ENCODE measurements at places on chromosomes 4 and X. TPM values are rescaled to one million over a fixed set of nuclear protein-coding genes. Genes with fewer than 3 reads are reported as not detected.

ZXDA gene
- total RNA-seq: 8.1 TPM

OTC gene
- total RNA-seq: 0.33 TPM

- peaks cover 100% of the 10 kb centered on the region for H3K36me3 ChIP-seq
- H3K4me1 ChIP-seq: no peaks in the 10 kb centered on the region
- no peak for DNase-seq
- H3K4me3 ChIP-seq: no peak overlapping the region
- no peaks in the 10 kb centered on the region for H3K27me3 ChIP-seq
These were observed 38.8 kb downstream of the SEC31A start for GRCh38 chr4:82851885-82852750.

- no peak overlapping the region for H3K27ac ChIP-seq
- no peak for DNase-seq
- no peaks in the 10 kb centered on the region for H3K36me3 ChIP-seq
- no peaks in the 10 kb centered on the region for H3K4me1 ChIP-seq
These were observed 15.3 kb downstream of the SLC34A2 start for GRCh38 chr4:25670991-25671390.

UNC5C gene
- 1.7 TPM for total RNA-seq

SPIN2A gene
- 0.17 TPM for total RNA-seq

CLOCK gene
- total RNA-seq: 40.6 TPM

GRCh38 chr4:93700571-93700970, 128.0 kb upstream of the ATOH1 start:
- no peak overlapping the region for H3K27ac ChIP-seq
- DNase-seq: no peak
- no peaks in the 10 kb centered on the region for H3K4me1 ChIP-seq
- H3K4me3 ChIP-seq: no peak overlapping the region

- no peak overlapping the region for H3K4me3 ChIP-seq
- H3K27me3 ChIP-seq: no peaks in the 10 kb centered on the region
- no peaks in the 10 kb centered on the region for H3K4me1 ChIP-seq
- H3K27ac ChIP-seq: no peak overlapping the region
These were observed 211.4 kb downstream of the SLIT2 start for GRCh38 chr4:20463176-20463430.

NLRP2B gene
- total RNA-seq: not detected

DNA sequence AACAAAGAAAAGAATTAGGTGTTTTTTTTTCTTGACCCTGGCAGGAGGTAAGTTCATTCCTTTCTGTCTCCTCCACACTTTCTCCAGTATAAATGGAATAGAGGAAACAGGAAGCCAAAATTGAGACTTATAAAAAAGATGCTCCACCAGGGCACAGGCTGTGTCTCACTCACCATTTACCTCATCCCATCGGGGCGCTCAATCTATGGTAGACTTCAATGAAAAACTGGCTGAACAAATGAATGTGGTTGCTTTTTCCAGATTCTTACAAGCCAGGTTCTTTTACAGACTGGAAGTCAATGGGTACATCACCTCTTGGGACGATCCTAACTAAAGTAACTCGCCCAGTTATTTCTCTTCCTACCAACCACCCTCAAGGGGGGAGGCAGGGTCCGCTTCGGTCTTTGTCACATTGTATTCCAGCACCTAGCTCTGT, 685 bp downstream of the COMMD8 start:
- DNase-seq: no peak
- no peaks in the 10 kb centered on the region for H3K36me3 ChIP-seq

- peaks cover 27% of the 10 kb centered on the region for H3K4me1 ChIP-seq
- no peaks in the 10 kb centered on the region for H3K36me3 ChIP-seq
- no peak for DNase-seq
- no peak overlapping the region for H3K27ac ChIP-seq
- H3K4me3 ChIP-seq: no peak overlapping the region
These were observed 3.6 kb downstream of the PSAPL1 start for GRCh38 chr4:7430965-7431695.

DUSP21 gene
- not detected for total RNA-seq

DNA sequence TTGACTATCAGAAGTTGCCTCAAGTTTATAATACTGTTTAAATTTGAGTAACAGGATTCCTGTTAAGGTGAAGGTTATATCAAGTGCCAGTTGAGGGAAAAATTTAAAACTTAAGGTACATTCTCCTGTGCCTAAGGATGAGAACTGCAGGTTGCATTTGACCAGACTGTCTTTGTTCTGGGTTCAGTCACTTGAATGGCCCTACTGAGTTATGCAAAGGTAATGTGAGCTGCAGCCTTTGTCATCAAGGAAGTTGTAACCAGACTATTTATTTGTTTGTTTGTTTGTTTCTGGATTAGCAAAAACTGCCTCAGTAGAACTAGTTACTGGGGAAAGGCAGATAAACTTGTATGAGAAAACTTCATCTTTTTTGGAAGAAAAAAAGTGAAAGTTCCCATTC, 131.9 kb downstream of the ATOH1 start:
- no peak overlapping the region for H3K4me3 ChIP-seq
- no peak for DNase-seq
- H3K4me1 ChIP-seq: no peaks in the 10 kb centered on the region
- H3K36me3 ChIP-seq: no peaks in the 10 kb centered on the region

- no peak overlapping the region for H3K27ac ChIP-seq
- H3K36me3 ChIP-seq: no peaks in the 10 kb centered on the region
- H3K4me1 ChIP-seq: peaks cover 10% of the 10 kb centered on the region
- H3K27me3 ChIP-seq: no peaks in the 10 kb centered on the region
These were observed 35.2 kb downstream of the ARL9 start for GRCh38 chr4:56540826-56541225.

ZNF41 gene
- total RNA-seq: 9.0 TPM

- H3K27ac ChIP-seq: no peak overlapping the region
- no peaks in the 10 kb centered on the region for H3K4me1 ChIP-seq
- no peak for DNase-seq
- H3K27me3 ChIP-seq: no peaks in the 10 kb centered on the region
These were observed 4.6 kb upstream of the LUZP4 start for GRCh38 chrX:115284877-115285276.

GRCh38 chr4:2094545-2094944, 35.4 kb downstream of the NAT8L start:
- H3K27ac ChIP-seq: no peak overlapping the region
- DNase-seq: peak; percentile 42
- H3K27me3 ChIP-seq: no peaks in the 10 kb centered on the region
- no peaks in the 10 kb centered on the region for H3K36me3 ChIP-seq
- H3K4me3 ChIP-seq: no peak overlapping the region

- H3K4me3 ChIP-seq: no peak overlapping the region
- no peaks in the 10 kb centered on the region for H3K27me3 ChIP-seq
- H3K4me1 ChIP-seq: peaks cover 3% of the 10 kb centered on the region
- H3K36me3 ChIP-seq: peaks cover 49% of the 10 kb centered on the region
- no peak for DNase-seq
- no peak overlapping the region for H3K27ac ChIP-seq
These were observed 50.5 kb downstream of the OCRL start for GRCh38 chrX:129590596-129590995.

DNA sequence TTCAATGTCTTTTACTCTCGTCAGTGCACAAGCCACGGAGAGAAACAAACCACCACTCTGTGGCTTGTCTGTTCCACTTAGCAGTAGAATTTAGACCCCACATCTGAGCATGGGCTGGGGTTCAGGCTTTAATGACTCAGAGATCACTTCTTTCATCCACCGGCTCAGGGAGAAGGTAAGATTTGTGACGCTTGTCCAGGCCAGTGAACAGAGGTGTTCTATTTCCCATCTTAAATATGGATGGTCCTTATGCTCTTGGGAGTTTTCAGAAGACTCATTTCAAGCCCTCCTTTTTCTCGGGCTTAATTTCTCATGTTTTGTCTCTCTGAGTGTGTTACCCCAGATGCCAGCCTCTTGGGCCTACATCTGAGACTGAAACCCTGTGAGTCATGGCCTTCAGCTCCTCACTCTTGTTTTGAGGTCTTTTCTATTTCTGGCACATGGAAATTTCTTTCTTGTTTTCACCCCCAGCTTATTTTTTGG, 127.4 kb upstream of the SFRP2 start:
- DNase-seq: no peak
- H3K4me1 ChIP-seq: no peaks in the 10 kb centered on the region
- H3K36me3 ChIP-seq: no peaks in the 10 kb centered on the region
- no peak overlapping the region for H3K27ac ChIP-seq
- no peak overlapping the region for H3K4me3 ChIP-seq
- H3K27me3 ChIP-seq: no peaks in the 10 kb centered on the region

L1CAM gene
- total RNA-seq: 22.4 TPM

DNA sequence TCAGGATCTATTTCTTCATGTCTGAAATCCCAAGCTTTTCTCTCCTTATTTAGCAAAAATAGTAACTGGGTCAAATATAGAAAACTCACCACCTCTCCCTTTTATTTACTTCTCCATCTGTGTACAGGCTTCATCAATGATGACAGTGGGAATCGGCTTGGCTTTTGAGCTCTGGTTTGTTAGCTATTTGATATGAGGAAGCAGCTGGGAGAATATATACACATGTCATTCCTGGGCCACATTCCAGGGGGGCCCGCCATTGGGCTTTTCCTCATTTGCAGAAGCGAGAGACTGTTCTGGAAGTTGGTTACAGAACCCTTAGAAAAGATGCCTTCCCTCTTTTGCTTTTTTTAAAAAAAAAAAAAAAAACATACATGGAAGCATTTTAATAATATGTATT, 107.4 kb upstream of the F9 start:
- no peak for DNase-seq
- no peaks in the 10 kb centered on the region for H3K36me3 ChIP-seq
- no peaks in the 10 kb centered on the region for H3K4me1 ChIP-seq
- H3K4me3 ChIP-seq: no peak overlapping the region
- H3K27ac ChIP-seq: no peak overlapping the region

DNA sequence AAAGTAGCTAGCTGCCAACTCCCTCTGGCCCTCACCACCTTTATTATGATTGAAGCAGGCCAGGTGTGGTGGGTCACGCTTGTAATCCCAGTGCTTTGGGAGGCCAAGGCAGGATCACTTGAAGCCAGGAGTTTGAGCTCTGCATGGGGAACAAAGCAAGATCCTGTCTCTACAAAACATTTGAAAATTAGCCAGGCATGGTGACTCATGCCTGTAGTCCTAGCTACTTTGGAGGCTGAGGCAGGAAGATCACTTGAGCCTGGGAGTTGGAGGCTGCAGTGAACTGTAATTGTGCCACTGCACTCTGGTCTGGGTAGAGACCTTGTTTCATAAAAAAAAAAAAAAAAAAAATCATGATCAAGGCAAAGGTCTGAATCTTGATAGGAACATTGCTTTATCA, 467.0 kb upstream of the DIPK2B start:
- H3K27ac ChIP-seq: no peak overlapping the region
- no peak overlapping the region for H3K4me3 ChIP-seq
- H3K27me3 ChIP-seq: no peaks in the 10 kb centered on the region
- no peaks in the 10 kb centered on the region for H3K4me1 ChIP-seq

GRCh38 chrX:123878252-123878721, 18.4 kb downstream of the XIAP start:
- DNase-seq: no peak
- no peak overlapping the region for H3K27ac ChIP-seq
- H3K4me3 ChIP-seq: no peak overlapping the region
- peaks cover 16% of the 10 kb centered on the region for H3K4me1 ChIP-seq
- H3K36me3 ChIP-seq: no peaks in the 10 kb centered on the region

DNA sequence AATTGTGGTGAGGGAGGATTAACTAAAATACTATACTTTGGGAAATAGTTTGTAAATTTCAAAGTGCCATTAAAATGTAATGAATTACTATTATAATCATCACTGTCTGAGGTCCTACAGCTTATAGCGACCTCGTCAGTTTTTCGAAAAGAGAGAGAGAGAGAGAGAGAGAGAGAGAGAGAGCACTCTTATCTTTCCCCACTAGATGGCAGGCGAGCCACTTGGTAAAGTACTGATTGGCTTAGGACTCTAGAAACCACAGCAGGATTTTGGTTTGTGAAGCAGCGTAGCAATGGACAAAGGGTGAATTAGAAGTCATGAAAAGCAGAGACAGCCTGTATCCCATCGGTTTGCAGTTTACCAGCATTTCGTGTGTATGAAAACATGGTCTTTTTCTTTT, 52.5 kb downstream of the LINC00632 start:
- H3K27ac ChIP-seq: no peak overlapping the region
- no peak overlapping the region for H3K4me3 ChIP-seq
- no peak for DNase-seq
- no peaks in the 10 kb centered on the region for H3K36me3 ChIP-seq

DNA sequence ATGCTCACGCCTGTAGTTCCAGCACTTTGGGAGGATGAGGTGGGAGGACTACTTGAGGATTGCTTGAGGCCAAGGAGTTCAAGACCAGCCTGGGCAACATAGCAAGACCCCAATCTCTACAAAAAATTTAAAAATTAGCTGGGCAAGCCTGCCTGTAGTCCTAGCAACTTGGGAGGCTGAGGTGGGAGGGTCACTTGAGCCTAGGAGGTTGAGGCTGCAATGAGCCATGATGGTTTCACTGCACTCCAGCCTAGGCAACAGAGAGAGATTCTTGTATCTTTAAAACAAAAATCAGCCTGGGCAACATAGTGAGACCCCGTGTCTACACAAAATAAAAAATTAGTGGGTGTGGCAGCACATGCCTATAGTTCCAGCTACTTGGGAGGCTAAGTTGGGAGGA, 1.9 kb downstream of the ZNF41 start:
- H3K27ac ChIP-seq: no peak overlapping the region
- peaks cover 10% of the 10 kb centered on the region for H3K4me1 ChIP-seq
- no peak for DNase-seq
- no peaks in the 10 kb centered on the region for H3K36me3 ChIP-seq
- no peak overlapping the region for H3K4me3 ChIP-seq

GLA gene
- total RNA-seq: 14.5 TPM

GRCh38 chrX:37816766-37817165, 30.6 kb downstream of the DYNLT3 start:
- DNase-seq: no peak
- H3K27ac ChIP-seq: no peak overlapping the region
- H3K4me3 ChIP-seq: no peak overlapping the region
- H3K4me1 ChIP-seq: no peaks in the 10 kb centered on the region
- no peaks in the 10 kb centered on the region for H3K27me3 ChIP-seq

MAGEB2 gene
- total RNA-seq: not detected

GRCh38 chr4:68905939-68906779, 45.4 kb downstream of the UGT2A3 start:
- peak overlapping the region; percentile 18 for H3K27ac ChIP-seq
- H3K4me3 ChIP-seq: peak overlapping the region; percentile 22
- H3K36me3 ChIP-seq: no peaks in the 10 kb centered on the region
- H3K4me1 ChIP-seq: peaks cover 17% of the 10 kb centered on the region
- no peak for DNase-seq

- no peak for DNase-seq
- H3K27me3 ChIP-seq: no peaks in the 10 kb centered on the region
- H3K4me3 ChIP-seq: no peak overlapping the region
These were observed 111.8 kb upstream of the DKK2 start for GRCh38 chr4:107147873-107148272.

DNA sequence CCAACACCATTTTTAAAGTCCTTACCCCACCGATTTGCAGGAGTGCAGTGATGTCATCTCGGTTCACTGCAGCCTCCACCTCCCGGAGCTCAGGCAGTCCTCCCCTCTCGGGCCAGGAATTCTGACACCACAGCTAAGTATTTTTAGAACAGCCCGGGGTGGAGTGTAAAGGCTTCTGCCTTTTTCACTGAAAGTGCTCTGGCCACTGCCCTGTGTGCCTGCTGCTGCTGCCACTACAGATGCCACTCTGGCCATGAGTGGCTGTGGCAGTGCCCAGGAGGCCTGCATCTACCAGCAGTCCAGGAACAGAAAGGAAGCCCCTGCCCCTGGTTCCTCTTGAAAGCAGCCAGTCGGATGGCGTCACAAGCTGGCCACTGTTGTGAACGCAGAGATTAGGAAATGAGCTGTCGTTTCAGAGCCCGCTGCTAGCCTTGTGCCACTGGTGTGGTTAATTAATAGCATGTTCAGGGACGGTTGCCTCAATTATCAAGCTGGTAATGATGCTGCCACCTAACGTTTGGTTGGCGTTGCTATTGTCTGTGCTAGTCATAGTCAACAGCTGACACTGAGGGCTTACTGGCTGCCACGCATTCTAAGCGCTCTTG, 23.6 kb upstream of the TBC1D14 start:
- H3K27ac ChIP-seq: peak overlapping the region; percentile 85
- DNase-seq: no peak
- H3K27me3 ChIP-seq: no peaks in the 10 kb centered on the region
